ENCODE measurements at places on chromosomes 5 and 9. TPM values are rescaled to one million over a fixed set of nuclear protein-coding genes. Genes with fewer than 3 reads are reported as not detected.

LIFR gene
- total RNA-seq, result 36.4 TPM

RGS7BP gene
- total RNA-seq, result 2.0 TPM

DNA sequence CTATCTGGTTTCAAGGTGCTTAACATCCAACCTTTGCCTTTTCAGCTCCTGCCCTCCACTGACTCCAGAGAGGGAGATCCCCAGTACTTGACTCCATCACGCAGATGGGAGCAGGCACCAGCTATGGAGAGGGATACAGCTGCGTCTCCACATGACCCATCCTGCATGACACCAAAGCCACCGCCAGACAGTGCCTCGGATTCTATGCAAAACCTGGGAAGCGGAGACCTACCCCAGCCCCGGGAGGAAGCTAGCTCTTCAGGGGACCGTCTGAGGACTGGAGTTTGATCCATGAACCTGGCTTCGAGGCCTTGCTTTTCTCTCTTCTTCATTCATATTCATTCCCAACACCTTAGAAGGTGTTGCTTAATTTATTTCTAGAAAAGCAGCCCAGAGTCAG, 24.8 kb downstream of the HRH2 start:
- DNase-seq, result no peak

GRCh38 chr5:128913551-128913950, 51.7 kb upstream of the SLC27A6 start:
- no peak for DNase-seq

DNA sequence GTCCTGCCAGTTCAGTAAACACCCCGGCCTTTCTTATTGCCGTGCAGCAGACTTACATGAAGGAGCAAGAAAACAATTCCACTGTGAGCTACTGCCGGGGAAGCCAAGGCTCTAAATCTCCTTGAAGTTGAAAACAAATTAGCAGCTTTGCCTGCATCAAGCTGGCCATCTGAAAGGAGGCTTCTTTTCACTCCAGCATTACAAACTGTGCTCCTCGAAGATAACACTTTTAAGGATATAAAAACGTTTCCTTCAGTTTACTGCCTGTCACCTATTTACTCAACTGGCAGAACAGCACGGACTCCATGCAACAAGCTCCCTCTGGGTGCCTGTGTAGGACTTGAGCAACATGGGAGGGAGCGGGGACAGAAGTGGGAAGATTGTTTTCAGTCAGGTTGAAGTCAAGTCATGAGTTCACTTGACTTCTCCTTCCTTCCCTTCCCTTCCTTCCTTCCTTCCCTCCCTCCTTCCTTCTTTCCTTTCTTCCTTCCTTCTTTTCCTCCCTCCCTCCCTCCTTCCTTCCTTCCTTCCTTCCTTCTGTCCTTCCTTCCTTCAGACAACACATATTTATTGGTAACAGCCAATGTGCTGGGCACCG, 67.4 kb downstream of the ZNF608 start:
- no peak for DNase-seq

DNA sequence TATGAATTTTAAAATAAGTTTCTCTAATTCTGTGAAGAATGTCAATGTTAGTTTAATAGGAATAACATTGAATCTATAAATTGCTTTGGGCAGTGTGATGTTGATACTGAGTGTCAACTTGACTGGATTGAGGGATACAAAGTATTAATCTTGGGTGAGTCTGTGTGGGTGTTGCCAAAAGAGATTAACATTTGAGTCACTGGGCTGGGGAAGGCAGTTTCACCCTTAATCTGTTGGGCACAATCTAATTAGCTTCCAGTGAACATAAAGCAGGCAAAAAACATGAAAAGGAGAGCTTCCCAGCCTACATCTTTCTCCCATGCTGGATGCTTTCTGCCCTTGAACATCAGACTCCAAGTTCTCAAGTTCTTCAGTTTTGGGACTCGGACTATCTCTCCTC, 832.0 kb upstream of the ARRDC3 start:
- DNase-seq, result no peak

DNA sequence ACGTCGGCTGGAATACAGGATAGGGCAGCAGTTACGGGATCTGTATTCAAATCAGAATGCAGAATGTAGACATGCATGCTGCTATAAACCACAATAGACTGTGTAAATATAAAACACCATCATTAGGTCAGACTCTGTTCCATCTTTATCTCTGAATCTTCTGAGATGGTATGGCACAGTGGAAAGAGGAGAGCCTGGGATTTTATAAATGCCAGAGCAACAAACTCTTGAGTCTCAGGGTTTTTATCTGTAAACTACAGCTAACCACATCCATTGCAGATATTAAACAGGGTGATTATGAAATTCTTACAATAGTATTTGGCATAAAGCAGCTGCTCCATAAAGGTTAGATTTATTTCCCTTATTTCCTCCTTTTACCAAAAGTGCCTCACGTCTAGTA, 108.7 kb downstream of the ZDHHC21 start:
- DNase-seq, result no peak

- peak; percentile 82 for DNase-seq
These were observed at the start of gene GLRX for GRCh38 chr5:95822542-95823181. GLRX (minus strand) TSS chr5:95822726; CDS start chr5:95822662, 64 bp downstream.

GRCh38 chr5:111550282-111551020, 38.1 kb upstream of the STARD4 start:
- DNase-seq, result peak; percentile 96

GRCh38 chr9:91647371-91647770, 223.7 kb upstream of the NFIL3 start:
- DNase-seq, result no peak

Measured in endothelial cell of umbilical vein (primary cell).